ENCODE measurements at places on chromosomes 1 and 21.

DNA sequence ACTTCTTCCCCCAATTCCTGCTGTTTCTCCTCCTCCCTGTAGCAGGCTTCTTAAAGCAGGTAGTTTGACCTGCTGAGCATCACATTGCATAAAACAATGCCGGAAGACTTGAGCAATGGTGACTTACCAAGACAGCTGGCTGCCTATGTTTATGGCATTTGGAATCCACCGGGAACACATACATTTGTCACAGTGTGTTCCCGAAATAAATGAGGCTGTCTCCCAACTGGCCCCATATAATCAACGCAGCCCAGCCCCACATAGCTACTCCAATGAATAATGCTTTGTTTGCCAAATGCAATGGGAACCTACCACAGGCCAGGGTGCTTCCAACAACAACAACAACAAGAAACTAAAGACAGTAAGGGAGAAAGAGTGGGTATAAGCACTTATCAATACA is 186.1 kb upstream of the MAP1LC3C start:
- no peak for DNase-seq

GRCh38 chr1:153232553-153232952 is 15.2 kb downstream of the PRR9 start:
- no peak for DNase-seq

GRCh38 chr1:7562729-7563605 is 208.1 kb upstream of the VAMP3 start:
- DNase-seq = no peak

GRCh38 chr1:8382608-8383505 is 64.9 kb downstream of the SLC45A1 start:
- no peak for DNase-seq

DNA sequence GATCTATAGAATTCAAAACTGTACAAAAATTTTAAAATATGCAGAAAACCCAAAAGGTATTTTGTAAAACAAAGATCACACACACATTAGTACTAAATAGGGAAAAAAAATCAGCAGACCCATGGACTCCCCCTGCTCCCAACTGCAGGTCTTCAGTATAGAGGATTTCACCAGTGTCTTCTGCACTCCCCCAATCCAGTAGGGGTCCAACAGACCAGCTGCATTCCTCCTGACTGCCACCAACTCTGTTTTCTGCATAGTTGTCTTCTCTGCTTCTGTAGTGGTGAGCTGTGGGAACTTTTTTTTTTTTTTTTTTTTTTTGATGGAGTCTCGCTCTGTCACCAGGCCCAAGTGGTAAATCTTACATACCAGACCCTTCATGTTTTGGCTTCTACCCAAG is 21.9 kb downstream of the CLCA2 start:
- DNase-seq = no peak

GRCh38 chr21:28705616-28706015 is 287.1 kb downstream of the LTN1 start:
- DNase-seq = no peak

DNA sequence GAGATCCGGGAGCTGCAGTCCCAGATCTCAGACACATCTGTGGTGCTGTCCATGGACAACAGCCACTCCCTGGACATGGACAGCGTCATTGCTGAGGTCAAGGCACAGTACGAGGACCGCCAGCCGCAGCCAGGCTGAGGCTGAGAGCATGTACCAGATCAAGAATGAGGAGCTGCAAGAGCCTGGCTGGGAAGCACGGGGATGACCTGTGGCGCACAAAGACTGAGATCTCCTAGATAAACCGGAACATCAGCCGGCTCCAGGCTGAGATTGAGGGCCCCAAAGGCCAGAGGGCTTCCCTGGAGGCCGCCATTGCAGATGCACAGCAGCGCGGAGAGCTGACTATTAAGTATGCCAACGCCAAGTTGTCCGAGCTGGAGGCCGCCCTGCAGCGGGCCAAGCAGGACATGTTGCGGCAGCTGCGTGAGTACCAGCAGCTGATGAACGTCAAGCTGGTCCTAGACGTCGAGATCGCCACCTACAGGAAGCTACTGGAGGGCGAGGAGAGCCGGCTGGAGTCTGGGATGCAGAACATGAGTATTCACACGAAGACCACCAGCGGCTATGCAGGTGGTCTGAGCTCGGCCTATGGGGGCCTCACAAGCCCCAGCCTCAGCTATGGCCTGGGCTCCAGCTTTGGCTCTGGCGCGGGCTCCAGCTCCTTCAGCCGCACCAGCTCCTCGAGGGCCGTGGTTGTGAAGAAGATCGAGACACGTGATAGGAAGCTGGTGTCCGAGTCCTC is 25.5 kb downstream of the ETV3L start:
- no peak for DNase-seq

DNA sequence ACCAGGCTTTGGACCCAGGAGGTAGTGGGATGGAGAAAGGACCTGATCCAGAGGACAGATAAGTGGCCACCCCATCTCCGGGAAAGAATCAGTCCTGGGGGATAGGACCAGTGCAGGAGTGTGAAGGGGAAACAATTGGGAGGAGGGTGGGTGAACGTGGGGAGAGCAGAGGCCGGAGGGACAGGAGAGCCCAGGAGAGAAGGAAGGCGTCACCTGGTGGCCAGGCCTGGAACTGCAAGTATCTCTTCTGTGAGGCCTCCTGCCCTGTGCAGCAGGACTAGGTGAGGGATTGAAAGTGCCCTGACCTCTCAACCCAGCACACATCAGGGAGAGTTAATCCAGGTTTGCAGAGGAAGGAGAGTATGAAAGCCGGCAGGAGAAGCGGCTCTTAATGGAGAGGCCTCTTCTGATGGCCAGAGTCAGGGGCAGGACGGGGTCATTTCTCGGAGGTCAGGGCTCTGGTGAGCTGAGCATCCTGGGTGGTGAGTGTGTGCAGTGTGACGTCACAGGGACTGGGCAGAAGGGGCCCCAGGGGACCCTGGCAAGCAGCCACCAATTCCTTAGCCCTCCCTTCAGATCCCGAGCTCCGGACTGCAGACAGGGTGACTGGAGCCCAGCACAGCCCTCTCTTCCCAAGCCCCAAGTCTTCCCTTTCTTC is 9.2 kb upstream of the LAD1 start:
- peak; percentile 56 for DNase-seq

DNA sequence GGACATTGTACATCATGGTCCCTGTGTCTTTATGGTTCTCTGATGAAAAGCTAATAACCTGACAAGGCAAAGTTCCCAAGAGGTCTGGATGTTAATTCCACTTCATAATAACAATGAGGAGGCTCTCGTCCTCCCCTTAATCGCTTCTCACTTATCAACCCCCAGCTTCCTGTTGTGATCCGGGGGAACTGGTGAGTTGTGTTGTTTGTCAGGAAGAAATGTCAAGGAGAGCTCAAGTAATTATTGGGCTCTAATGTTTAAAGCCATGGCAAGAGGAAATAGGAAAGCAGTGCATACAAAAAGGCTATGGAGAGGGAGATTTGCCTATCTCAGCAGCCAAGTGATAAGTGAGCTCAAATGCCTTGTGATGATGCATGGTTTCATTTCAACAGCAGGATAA is 42.8 kb upstream of the RASAL2 start:
- no peak for DNase-seq

- DNase-seq = no peak
Measured at GRCh38 chr1:209382231-209383100, 201.0 kb upstream of the CAMK1G start.

GRCh38 chr1:185853739-185854138 is 119.5 kb downstream of the HMCN1 start:
- DNase-seq = no peak

DNA sequence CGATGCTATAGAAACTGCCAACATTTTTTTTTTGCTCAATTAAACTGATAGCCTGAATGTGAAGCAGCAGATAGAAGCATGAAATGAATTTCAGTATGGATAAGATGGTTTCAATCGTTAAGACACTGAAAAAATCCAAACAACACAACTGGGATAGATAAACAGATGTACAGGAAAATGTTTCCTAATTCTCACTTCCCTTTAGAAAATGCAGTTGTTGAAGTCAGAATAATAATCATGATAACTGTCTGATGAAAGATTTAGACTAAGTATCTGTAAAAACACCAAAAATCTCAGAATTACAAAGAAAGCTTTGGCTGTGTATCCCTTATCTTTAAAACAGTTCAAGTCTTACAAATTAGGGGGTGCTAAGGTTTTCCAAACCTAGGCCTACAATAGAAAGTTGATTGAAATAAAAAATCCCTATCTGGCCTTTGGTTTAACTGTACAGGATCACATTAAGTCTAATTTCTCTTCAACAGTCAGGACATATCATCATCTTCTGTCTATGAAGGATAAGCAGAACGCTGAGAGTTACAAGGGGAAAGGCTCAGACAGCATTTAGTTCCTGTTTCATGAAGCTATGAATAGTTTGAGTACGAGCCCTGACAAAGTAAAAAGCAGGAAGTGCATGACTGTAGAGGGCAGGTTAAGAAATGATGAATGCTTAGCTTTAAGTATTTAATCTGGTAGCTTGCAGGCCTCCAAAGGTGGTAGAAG is 203.2 kb downstream of the APP start:
- no peak for DNase-seq

DNA sequence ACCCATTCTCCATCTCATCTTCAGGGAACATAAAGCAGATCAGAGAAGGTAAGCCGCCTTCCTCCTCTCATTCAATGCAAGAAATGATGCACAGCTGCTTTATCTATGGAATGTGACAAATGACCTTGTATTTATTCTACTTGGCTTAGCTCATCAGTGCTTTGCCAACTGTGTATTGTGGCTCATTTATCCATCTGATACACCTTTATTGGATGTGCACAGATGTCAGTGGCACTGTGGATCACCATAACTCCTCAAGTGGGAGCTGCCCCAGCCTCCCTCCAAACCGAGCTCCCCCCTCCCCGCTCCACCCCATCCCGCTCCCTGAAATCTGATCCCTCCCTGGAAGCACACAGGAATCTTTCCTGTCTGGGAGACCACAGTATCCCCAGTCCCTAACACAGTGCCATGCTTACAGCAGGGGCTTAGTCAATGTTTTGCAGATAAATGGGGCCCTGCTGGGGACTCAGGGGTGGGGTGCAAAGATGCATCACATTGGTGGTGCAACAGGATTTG is 156.0 kb upstream of the RAB4A start:
- DNase-seq = no peak

GRCh38 chr1:42841010-42841409 is 5.4 kb upstream of the ZNF691 start:
- no peak for DNase-seq

- DNase-seq = no peak
Measured at GRCh38 chr1:169694304-169695075, 16.9 kb downstream of the SELL start.

- DNase-seq = no peak
Measured at GRCh38 chr1:39088658-39089057, 62.5 kb downstream of the NDUFS5 start.

DNA sequence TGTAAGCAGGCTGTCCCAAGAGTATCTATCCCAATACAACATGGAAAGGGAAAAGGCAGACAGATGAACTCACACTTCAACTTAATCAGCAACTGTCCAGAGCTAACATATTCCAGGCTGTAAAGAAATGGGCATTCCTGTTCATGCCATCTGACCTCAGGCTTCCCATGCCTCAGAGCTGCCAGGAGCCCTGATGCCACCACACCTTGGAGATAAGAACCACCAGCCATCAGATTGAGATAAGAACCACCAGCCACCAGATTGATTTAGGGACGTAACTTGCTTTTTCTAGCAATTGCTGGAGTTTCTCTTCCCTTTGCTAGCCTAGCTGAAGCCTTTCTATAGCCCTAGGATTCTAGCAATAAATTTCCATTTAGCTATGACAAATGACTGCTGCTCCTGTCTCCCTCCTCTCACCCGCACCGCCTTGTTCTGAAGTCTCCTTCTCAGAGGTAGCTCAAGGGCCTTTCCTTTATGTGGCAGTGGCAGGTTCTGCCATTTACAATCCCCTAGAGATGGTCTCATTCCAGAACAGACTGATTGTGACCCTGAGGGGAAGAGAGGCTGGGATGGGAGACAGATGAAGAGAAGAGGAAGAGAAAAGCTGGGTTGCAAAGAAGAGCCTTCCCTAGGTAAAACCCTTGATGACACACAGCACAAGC is 88.0 kb upstream of the CTTNBP2NL start:
- no peak for DNase-seq

DNA sequence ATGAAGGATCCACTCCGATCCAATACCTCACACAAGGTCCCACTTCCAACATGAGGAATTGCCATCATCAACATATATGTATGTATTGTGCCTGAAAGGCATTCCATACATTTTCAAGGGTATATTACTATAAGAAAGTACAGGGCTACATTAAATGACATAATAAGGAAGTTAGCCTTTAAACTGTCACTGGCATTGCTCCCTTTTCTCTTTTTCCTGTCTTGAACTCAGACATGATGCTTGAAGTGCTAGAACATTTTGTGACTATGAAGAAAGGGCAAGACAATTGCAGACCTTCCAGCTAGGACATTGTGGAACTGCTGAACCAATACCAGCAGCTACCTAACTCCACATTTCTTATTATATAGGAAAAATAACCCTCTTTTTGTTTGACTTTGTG is 2.9 kb upstream of the TSPAN2 start:
- no peak for DNase-seq

- no peak for DNase-seq
Measured at GRCh38 chr1:119636491-119637089, 11.5 kb downstream of the ZNF697 start.

GRCh38 chr1:8239039-8239305 is 78.9 kb upstream of the SLC45A1 start:
- no peak for DNase-seq

DNA sequence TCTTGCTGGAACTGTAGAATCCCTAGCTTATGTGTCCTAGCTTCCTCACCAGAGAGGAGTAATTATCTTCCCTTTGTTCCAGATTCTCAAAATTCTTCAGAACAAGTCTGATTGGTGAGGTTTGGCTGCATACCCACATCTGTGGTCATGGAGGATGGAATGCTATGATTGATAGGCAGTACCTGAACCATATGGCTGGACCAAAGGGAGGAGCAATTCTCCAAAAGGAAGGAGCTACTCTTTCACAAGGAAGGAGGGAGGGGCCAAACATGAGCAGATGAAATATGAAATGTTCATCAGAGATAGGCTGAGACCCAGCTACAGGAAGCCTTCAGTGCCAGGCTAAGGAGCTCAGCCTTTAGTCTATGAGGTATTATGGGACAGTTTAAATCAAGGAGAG is 5.0 kb upstream of the RNF19B start:
- no peak for DNase-seq

GRCh38 chr1:13702425-13703127 is 2.6 kb downstream of the PRDM2 start:
- peak; percentile 11 for DNase-seq

- DNase-seq = no peak
Measured at GRCh38 chr1:76625886-76626678, 241.2 kb upstream of the ST6GALNAC5 start.

DNA sequence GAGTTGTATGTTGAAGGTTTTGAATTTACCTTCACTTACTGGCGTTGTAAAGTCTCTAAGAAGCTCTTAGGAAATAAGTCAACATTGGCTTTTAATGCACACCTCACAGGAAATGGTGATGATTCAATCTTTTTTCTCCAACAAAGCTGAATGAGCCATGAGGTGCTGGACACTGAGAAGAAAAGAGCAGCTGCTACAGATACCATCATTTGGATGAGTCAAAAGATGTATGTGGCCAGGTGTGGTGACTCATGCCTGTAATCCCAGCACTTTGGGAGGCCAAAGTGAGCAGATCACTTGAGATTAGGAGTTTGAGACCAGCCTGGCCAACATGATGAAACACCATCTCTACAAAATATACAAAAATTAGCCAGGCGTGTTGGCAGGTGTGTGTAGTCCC is 3.3 kb upstream of the IL23R start:
- DNase-seq = no peak

All from stimulated activated CD4-positive, alpha-beta T cell treated with anti-CD3 and anti-CD28 coated beads, Interleukin-1b, Interleukin-23, amount 100 ng/mL, for 1 hour (primary cell).